Thoracic aorta endothelial cell (primary cell): ENCODE measurements at places on chromosomes 5 and 9. TPM values are rescaled to one million over a fixed set of nuclear protein-coding genes. Genes with fewer than 3 reads are reported as not detected.

ACTBL2 gene
- not detected in 2 replicates for total RNA-seq

ADGRV1 gene
- under 0.01 and 0.50 TPM in 2 replicates for total RNA-seq

TAS2R1 gene
- not detected in 2 replicates for total RNA-seq

IL3 gene
- total RNA-seq: not detected in 2 replicates

CBY3 gene
- not detected in 2 replicates for total RNA-seq

SLC4A9 gene
- total RNA-seq: not detected in 2 replicates

IRX4 gene
- not detected in 2 replicates for total RNA-seq

IL4 gene
- not detected in 2 replicates for total RNA-seq

NR5A1 gene
- total RNA-seq: not detected in 2 replicates

VAV2 gene
- 13.4 and 15.0 TPM in 2 replicates for total RNA-seq

ABHD17B gene
- total RNA-seq: 34.0 and 34.6 TPM in 2 replicates

PLCXD3 gene
- under 0.01 and 0.13 TPM in 2 replicates for total RNA-seq

HMCN2 gene
- under 0.01 and 0.07 TPM in 2 replicates for total RNA-seq

MARCOL gene
- total RNA-seq: not detected in 2 replicates

PCDHA5 gene
- under 0.01 and 0.07 TPM in 2 replicates for total RNA-seq

GFI1B gene
- not detected in 2 replicates for total RNA-seq

BARHL1 gene
- total RNA-seq: not detected in 2 replicates

F2R gene
- 213 and 236 TPM in 2 replicates for total RNA-seq

RALGPS1 gene
- total RNA-seq: 3.7 TPM in 2 replicates

PCDHB15 gene
- total RNA-seq: 0.14 and 0.66 TPM in 2 replicates

PDZD2 gene
- 1.7 and 4.0 TPM in 2 replicates for total RNA-seq

PRDM9 gene
- total RNA-seq: not detected in 2 replicates

CEL gene
- total RNA-seq: 0.14 and 0.53 TPM in 2 replicates

LRRC19 gene
- not detected in 2 replicates for total RNA-seq

TMEM171 gene
- total RNA-seq: 25.3 and 26.5 TPM in 2 replicates

UBE2QL1 gene
- 0.07 TPM in 1 of 2 replicates, not detected in the other for total RNA-seq

TIMD4 gene
- total RNA-seq: not detected in 2 replicates

IFNK gene
- total RNA-seq: not detected in 2 replicates

C9orf152 gene
- total RNA-seq: not detected in 2 replicates

SERINC5 gene
- total RNA-seq: 11.0 and 11.1 TPM in 2 replicates

MYO10 gene
- 131 and 155 TPM in 2 replicates for total RNA-seq

PCDHGA8 gene
- 0.72 and 1.6 TPM in 2 replicates for total RNA-seq

FYB1 gene
- 0.07 and 0.13 TPM in 2 replicates for total RNA-seq

NKD2 gene
- total RNA-seq: not detected in 2 replicates
